Stimulated activated CD4-positive, alpha-beta T cell treated with anti-CD3 and anti-CD28 coated beads, Interleukin-4, amount 100 ng/mL, for 24 hours (primary cell): ENCODE measurements at places on chromosomes 7 and 10.

GRCh38 chr7:144656965-144657517 is 178.8 kb downstream of the TPK1 start:
- no peak for DNase-seq

- peak; percentile 54 for DNase-seq
Measured at GRCh38 chr7:155763691-155764437, 48.4 kb downstream of the SHH start.

GRCh38 chr7:127251036-127251464 is 1.7 kb downstream of the GRM8 start:
- DNase-seq: no peak

GRCh38 chr10:28054228-28054860 is 55.5 kb upstream of the ODAD2 start:
- no peak for DNase-seq

DNA sequence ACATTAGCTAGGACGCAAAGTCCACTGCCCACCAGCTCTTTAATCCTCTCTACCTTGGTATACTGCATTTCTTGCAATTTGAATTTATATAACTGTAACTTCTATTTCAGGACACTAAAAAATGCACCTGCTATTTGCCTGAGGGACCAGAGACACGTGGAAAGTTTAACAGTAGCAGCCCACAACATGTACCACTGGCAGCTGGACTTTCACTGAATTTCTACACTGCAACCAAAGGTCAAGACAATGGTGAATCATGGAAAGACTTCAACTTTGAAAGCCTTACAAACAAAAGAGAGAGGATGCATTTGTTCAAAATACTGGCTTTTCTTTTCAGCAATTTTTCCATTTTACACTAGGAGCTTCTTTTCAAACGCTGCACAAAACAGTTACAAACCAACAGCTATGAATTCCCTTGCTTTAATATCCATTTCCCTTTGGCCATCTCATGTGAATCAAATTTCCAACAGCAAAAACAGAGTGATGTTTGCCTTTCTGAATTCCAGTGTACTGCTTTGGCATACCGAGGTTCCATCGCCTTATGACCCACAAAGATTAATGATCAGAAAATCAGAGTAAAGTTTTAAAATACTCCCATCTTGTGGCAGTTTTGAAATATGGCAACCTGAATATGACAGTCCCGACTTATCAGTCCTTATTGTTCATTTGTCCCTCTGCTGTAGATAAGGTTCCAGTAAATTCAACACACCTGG is 29.9 kb upstream of the HNRNPH3 start:
- no peak for DNase-seq

DNA sequence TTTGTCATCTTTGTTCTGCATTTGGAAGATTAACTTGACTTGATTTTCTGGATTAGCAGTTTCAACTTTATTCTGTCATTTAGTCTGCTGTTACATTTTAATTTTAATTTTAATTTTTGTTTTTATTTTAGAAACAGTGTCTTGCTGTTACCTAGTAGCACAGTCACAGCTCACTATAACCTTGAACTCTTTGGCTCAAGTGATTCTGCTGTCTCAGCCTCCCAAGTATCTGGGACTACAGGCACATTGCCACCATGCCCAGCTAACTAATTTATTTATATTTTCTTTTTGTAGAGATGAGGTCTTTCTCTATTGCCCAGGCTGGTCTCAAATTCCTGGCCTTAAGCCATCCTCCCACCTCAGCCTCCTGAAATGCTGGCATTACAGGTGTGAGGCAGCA is 35.3 kb downstream of the PALS2 start:
- no peak for DNase-seq

- no peak for DNase-seq
Measured at GRCh38 chr7:26198781-26199169, 1.8 kb downstream of the HNRNPA2B1 start.

DNA sequence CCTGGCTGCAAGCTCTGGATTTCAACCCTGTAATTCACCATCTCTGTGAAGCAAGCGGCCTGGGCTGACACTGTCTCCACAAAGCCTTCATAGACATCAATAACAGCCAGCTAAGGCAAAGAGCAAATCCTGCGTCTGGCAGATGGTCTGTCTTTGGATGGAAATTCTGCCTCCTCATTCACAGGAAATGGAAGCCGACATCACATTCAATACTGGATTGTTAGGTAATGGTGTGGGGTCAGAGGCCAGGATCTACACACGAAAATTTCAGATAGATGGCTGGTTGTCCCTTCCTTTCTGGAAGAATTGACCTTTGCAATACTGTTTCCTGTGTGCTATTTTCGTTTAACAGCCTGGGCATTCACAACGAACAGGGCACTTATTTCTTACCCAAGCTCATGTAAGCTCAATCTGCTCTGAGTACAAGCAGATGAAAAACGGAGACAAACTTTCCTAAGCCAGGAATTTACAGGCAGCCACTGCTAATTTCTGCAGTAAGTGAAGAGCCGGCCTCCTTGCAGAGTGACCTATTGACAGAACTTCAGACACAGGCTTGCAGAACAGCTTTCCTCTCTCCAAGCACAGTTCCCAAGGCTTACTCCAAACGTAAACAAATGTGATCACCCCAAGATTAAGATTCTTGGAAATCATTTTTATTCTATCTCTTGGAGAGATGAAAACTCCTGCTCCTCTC is 3.1 kb upstream of the ADAM12 start:
- no peak for DNase-seq

GRCh38 chr10:17255512-17255911 is 27.5 kb downstream of the VIM start:
- DNase-seq: no peak

GRCh38 chr10:70493660-70494234 is 15.2 kb downstream of the PALD1 start:
- no peak for DNase-seq

GRCh38 chr10:4254101-4254994 is 469.3 kb upstream of the KLF6 start:
- no peak for DNase-seq

GRCh38 chr10:90484518-90484917 is 373.3 kb downstream of the HTR7 start:
- DNase-seq: no peak

DNA sequence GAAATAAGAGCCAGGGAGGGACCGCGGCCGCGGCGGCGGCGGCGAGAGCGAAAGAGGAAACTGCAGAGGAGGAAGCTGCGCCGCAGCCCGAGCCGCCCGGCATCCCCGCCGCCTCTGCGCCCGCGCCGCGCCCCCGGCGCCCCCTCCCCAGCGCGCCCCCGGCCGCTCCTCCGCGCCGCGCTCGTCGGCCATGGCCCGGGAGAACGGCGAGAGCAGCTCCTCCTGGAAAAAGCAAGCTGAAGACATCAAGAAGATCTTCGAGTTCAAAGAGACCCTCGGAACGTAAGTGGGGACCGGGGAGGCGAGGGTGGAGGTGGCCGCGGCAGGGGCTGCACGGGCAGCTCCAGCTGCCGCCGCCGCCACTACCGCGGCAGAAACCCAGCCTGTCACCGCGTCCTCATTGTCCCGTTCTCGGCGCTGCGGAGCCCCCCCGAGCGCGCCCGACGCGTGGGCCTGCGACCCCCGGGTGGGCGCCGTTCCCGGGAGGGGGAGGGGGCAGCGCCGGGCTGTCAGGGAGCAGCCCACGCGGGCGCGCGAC is 351 bp downstream of the CAMK1D start:
- DNase-seq: no peak

DNA sequence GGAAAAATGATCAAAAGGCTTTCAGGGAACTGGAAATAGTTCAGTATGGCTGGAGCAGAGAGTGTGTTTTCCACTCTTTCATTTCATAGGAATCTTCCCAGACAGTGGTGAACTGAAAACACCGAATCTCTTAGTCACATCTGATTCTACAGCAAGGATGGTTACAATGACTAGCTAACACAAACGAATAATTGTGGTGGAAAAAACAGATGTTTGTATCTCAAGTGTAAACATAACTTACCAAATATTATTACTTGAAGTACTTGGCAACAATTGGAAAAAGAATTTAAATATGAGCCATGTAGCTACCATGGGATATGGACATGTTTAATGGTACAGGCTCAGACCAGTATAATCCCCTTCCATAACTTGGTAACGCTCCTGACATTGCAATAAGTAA is 21.1 kb upstream of the BPGM start:
- no peak for DNase-seq

DNA sequence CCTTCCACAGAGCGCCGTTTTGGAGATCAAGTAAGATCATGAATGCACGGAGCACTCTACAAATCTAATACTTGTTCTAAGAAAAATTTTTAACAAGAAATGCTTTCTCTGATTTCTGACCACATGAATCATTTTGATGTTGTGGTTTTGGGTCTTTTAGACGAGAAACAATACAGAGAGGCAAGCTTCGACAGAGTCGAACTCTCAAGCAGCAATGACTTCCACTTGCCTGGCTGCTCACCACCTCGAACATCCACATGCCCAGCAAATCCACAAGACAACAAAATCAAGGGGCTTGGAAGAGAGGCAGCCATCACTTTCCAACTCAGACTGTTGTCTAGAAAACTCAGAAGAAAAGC is 69.4 kb upstream of the GSDME start:
- no peak for DNase-seq

GRCh38 chr7:155526225-155526624 is 20.1 kb downstream of the CNPY1 start:
- no peak for DNase-seq

GRCh38 chr10:117860823-117861222 is 185.9 kb downstream of the RAB11FIP2 start:
- no peak for DNase-seq

- no peak for DNase-seq
Measured at GRCh38 chr7:137606061-137606674, 240.6 kb downstream of the DGKI start.

GRCh38 chr7:105297985-105298384 is 90.7 kb downstream of the SRPK2 start:
- DNase-seq: no peak

- DNase-seq: no peak
Measured at GRCh38 chr10:121543545-121543944, 54.7 kb downstream of the FGFR2 start.

GRCh38 chr10:6267941-6268340 is 65.2 kb downstream of the PFKFB3 start:
- DNase-seq: no peak
